ENCODE measurements at places on chromosomes 12 and 14. TPM values are rescaled to one million over a fixed set of nuclear protein-coding genes. Genes with fewer than 3 reads are reported as not detected.
A peak's percentile ranks its signal among the peaks of the same experiment; 100 is the strongest.

Gene PMCH
- polyA plus RNA-seq = not detected

DNA sequence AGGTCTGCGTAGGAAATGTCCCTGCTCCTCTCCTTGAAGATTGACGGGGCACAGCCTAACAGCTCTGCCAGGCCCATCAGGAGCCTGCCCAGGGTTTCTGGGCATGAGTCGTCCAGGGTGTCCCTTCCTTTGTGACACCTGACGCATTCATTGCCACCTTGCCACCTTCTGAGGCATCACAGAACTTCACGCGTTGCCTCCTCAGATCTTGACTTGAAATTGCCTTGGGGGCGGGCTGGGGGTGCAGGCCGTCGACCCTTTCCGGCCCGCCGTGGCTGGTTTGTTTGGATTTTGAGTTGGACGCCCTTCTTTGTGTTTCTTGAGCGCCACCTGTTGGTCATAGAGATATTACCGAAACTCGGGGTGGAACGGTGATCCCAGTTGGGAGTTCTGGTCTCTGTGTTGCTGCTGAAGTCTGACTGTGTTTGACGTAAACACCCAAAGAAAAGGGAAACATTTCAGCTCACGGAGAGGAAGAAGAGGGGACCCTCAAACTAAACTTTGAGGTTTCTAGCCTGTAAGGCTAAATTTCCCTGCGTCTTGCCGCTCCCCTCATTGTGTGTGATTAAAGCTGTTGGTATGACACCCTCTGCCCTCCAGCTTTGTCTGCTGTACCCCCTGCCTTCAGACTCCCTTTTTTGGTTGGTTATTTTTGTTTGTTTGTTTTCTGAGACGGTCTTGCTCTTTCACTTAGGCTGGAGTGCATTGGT is 44.6 kb downstream of the MLXIP start:
- peak; percentile 87 for DNase-seq

Gene TMEM117
- 3.8 TPM for polyA plus RNA-seq

Gene TMEM116
- polyA plus RNA-seq = 3.6 TPM

GRCh38 chr14:99191395-99192027 is 80.5 kb downstream of the BCL11B start:
- no peak for DNase-seq

Gene CAPRIN2
- 3.0 TPM for polyA plus RNA-seq

DNA sequence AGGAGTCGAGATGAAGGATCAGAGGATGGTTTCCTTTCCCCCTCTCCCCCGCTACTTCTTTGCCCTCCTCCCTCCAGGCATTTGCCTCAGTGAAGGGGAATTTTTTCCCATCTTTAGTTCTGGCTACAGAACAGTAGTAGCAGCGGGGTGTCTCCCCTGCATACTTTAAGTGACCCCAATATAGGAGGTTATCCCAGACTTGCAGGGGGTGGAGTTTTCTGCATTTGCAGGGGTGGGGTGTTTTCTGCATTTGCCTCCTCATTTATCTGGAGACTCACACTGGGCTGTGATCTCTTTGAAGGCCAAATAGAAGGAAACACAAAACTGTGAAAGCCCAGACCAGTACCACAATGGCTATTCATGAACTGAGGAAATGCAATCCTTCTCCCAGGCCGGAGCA is 19.8 kb downstream of the PTPRB start:
- no peak for DNase-seq

Gene RAD9B
- 0.46 TPM for polyA plus RNA-seq

Gene E2F7
- polyA plus RNA-seq = 1.2 TPM

Gene CIDEB
- 7.2 TPM for polyA plus RNA-seq

GRCh38 chr14:70183991-70184390 is 4.8 kb downstream of the SLC8A3 start:
- DNase-seq = no peak

- DNase-seq = no peak
Measured at GRCh38 chr12:54442099-54442498, 23.0 kb upstream of the ITGA5 start.

DNA sequence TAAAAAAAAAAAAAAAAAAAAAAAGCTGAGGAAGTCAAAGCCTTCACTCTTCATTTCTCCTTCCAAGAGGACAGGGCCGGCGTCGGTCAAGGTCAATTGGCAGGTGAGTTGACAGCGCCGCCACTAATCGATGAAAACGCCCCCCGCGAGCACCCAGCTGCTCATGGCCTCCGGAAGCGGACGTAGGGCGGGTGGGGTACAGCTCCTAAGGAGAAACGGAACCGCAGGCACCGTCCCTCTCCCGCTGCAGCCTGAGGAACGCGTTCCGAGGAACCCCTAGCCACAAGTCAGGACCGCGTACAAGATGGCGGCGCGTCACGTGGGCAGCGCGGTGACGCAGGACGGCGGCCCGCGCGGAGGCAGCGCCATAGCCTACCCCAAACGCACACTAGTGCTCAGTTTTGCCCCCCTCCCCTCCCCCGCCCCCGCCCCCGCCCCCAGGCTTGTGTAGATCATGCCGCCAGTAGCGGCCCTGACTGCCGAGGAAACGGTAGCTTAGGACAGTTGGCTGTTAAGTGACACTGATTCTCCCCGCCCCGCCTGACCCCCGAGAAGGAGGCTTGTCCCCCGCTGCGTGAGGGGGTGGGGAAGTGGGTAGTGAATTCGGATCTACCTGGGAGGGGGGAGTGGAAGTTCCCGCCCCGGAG is at the start of gene ATF1:
TSS of gene ATF1 (plus strand) at position 463 of the 647 bp plus-strand sequence. CDS start 16,045 bp downstream, outside the sequence.
- peak; percentile 96 for DNase-seq

Gene GPR137C
- 0.31 TPM for polyA plus RNA-seq

Gene ASCL1
- polyA plus RNA-seq = 0.60 TPM

Gene NOP9
- polyA plus RNA-seq = 7.8 TPM

Gene FOXG1
- polyA plus RNA-seq = 0.03 TPM

DNA sequence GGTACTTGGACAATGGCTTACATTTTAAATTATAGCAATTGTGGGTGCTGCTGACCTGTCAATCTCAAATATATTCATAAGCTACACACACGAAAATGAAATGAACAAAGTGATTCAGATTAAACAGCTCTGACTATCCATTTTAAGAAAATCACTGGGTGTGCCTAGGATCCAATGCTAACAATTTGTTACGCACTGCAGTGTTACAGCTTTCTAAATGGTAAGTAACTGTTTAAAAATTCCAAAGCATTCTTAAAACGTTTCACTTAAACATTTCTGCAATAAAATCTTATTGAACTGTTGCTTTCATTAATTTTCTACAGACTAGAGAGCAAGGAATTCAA is 18.9 kb downstream of the LMO3 start:
- no peak for DNase-seq

- DNase-seq = peak; percentile 47
Measured at GRCh38 chr14:74579447-74580274, 32.4 kb downstream of the LTBP2 start.

DNA sequence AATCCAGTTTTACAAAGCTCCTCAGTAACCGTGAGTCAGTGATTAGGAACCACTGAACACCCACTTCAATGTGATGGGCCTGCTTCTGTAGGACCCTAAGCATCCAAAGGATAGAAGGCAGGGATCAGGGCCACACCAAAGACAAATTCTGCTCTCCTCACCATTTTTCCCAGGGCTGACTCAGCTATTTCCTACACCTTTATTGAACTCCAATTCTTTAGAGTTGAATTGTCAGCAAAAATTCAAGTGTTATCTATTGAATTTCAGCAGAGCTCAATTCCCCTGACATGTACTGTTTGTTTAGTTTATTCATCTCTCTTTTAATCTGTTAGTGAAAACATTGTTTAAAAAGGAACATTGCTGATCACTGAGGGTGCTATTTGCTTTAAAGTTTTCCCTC is 457.7 kb upstream of the TMPO start:
- no peak for DNase-seq

DNA sequence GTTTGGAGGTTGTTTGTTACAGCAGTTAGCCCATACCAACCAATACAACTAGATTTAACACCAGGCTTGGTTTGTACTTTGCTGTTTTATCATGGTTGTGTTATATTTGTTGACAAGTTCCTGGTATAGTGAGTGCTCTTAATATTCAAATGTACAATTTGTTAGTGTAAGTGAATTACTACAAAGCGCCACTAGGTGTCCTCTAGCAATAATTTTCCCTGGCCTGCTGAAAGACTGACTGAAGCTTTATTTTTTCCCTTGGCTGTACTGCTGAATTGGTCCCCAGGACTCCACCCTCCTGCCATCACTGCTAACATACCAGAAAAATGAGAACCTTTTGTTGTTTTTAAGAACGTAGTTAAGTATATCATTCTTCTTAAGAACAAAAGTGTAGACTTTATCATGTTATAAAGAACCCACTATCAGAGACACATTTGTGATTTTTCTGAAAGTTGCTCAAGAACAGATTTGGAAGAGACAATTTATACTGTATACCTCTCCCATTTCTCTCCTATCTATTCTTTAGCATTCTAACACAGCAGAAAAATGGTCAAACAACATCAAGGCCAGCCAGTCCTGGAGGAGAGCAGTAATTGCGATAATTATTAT is 75.3 kb upstream of the FAR2 start:
- no peak for DNase-seq

DNA sequence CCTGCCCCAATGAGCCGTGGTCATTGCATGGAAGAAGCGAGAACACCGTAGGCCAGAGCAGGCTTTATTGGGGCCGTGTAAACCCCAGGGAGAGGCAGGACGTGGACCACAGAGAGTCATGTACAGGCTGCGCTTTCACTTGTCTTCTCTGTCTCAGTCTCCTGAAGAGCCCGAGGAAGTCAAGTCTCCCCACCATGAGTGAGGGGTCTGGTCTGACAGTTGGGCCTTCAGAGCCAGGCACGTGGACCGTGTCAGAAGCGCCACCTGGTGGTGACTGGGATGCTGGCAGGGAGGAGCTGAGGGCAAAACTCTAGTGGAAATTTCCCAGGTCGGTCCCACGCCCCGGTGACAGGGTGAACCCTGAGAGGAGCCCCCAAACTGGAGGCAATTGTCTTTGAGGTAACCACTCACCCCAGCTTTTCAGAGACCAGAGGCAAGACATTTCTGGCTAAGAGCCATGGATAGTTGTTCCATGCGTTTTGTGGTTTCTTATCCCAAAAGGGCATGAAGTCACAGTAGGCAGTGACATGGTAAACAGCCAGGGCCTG is 17.4 kb downstream of the RPS6KL1 start:
- DNase-seq = peak; percentile 87

Gene IL22
- polyA plus RNA-seq = not detected
